ENCODE measurements at places on chromosomes 6 and 20. TPM values are rescaled to one million over a fixed set of nuclear protein-coding genes. Genes with fewer than 3 reads are reported as not detected.

- DNase-seq, result peak; percentile 8
These were observed 59.9 kb upstream of the MAP3K4 start for GRCh38 chr6:160931378-160932310.

DNA sequence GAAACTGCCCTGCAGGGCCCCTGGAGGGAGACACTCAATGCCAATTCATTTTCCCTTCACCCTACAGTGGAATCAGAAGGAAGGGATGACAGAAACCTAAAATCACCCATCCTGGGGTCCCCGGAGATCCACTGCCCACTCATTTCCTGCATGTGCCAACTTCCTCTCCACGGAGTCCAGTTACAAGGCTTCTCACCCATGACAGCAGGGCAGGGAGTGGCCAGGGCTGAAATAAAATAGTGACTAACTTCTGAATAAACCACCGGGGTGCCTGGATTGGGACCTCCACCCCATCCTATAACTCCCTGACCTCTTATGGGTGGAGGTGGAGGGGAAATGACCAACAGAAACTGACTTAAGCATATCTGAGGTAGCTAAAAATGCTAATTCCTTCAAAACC, 362.3 kb downstream of the MAFB start:
- DNase-seq, result no peak

GRCh38 chr6:34032856-34033255, 113.0 kb downstream of the GRM4 start:
- no peak for DNase-seq

DNA sequence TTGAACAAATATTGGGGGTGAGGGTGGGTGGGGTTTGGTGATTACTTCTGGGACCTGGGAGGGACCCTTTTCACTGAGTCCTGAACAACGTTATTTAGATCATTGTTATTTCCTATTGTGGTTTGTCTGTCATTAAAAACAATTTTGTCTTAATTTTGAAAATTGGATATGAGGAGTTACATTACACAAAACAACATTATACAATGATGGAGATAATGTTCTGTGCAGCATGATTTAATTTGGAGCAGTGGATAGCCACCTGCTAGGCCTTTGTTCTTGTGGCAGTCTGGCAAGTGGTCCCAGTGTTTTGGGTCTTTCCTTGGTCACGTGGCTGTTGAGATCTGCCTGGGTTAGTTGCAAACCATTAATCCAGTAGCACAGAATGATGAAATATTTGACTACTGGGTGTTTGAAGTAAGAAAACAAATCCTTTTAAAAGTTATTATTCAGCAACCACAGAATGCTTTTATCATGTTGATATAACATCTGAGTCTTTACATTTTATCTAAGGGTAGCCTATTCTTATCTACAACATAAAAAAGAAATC, 172.8 kb downstream of the CDKAL1 start:
- DNase-seq, result no peak

DNA sequence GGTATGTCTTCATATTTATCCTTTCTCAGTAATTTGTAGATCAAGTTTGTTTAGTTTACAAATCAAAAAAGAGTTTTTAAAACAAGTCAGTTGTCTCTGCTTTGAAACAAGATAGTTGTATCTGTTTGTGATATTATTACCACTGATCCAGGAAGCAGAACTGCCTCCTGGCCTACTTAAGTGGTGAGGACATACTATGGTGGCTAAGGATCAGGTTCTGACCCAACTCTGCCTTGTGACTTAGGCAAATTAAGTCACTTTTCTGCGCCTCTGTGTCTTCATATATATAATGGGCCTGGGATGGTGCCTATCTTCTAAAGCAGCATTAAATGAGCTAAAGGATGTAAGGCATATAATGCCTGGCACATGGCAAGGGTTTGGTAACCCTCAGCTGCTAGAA, 8.7 kb downstream of the ANKS1A start:
- no peak for DNase-seq

DNA sequence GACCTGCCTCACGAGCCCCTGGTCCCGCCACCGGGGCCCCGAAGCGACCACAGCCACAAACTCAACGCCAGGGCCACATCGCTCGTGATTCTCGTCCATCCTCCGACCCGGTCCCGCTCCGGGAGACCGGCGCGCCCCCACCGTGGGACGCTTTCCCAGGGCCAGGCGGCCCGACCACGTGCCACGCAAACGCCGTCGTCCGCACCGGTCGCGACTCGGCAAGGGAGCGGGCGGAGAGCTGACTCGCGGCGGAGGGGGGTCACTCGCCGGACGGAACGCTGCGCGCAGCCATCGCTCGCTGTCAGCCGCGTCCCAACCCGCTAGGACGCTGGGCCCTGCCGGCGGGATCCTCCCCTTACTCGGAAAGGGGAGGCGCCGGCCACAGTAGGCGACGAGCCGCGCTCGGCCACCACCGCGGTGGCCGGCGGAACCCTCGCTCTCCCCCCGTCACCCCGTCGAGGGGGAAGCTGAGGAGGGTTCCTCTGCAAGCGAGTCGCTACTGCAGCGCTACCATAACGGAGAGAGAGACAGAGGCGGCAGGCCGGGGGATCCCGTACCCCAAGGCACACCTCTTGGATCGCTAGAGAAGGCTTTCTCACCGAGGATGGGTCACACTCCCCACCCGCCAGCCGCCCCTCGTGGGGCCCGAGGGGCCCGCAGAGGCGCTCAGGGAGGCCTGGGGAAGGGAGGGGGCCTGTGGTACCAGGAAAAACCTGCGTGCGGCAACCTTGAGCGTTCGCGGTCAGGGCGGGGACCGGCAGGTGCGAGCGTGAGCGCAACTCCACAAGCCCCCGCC, 511.8 kb upstream of the ZNF337 start:
- no peak for DNase-seq

The MMS22L gene
- total RNA-seq, result 4.8 TPM

GRCh38 chr6:39357998-39358686, 35.6 kb upstream of the KCNK16 start:
- DNase-seq, result no peak

- DNase-seq, result no peak
These were observed 81.6 kb downstream of the C6orf118 start for GRCh38 chr6:165227644-165228329.

DNA sequence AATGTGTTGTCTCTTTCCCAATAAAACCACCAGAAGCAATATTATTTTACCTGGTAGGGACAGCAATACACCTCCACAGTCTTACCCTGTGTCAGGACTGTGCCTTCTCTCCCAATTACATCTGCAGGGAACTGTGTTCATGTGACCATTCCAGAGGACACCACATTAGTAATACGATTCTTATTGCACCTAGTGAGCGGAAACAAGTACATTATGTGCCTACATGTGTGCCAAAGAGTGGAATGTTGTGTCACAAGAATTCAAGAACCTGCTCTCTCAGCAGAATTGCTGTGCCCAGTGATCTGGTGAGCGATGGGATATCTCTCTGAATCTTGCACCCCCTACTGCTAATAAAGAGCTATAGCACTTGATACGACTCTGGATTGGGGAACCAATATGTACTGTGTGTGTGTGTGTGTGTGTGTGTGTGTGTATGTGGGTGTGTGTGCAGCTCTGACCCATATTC, 57.4 kb upstream of the FOXC1 start:
- DNase-seq, result no peak

- no peak for DNase-seq
These were observed 47.8 kb downstream of the TFEB start for GRCh38 chr6:41687501-41688175.

DNA sequence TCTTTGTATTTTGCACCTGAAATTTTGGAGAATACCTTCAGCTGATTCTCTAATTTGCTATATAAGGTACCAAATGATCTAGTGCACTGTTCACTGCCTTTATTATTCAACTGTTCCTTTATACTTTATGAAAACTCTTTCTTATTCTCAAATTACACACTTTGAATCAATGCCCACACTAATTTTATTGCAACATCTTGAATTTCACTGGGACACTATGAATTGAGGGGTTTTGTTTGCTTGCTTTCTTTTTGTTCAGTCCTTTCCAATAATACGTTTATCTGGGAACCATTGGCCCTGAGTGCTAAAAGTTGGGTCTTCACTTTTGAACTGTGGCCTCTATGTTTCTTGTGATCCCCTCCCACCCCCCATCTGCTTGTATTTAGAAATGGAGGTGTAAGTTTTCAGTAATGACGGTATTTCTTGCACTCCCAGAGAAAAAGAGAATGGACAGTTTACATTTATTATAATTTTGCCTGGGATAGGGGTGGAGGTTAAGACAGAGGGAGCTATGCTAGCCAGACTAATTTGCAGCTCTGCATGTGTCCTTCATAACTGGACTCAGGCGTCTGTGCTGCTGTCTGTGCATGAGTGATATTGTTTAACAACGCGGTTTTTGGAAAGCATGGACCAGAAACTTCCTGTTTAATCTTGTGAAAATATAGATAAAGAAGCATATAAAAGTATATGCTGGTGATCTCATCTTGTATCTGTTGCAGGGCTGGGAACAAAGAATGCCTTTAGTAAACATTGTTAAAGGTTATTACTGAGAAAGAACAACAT, 98.1 kb downstream of the DNAH8 start:
- no peak for DNase-seq

- DNase-seq, result no peak
These were observed 7.9 kb upstream of the SIRT5 start for GRCh38 chr6:13566500-13566899.

DNA sequence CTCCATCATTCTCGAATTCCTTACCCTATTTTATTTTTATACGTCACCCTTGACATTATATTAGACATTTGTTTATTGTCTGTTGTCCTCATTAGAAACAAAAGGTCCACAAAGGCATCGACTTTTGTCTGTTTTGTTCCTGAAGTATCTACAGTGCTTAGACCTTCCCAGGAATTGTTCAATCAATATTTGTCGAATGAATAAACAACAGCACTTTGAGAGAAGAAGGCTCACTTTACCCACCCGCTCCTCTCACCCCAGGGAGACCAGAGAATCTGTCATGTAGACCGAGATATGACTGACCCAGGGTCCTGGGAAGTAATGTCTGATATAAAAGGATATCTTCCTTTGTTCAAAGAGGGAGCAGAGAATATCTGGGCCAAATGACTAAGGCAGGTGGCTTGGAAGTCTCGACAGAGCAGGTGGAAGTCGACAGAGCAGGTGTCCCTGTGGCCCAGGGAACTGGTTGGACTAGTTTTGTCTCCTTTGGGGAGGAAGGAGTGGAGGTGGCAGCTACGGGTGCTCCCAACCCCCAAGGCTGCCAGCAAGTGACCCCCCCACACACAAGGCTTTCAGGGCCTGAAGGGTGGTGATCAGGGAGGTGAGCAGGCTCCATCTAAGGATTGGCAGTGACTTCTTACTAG, 14.8 kb upstream of the CHMP4B start:
- no peak for DNase-seq

GRCh38 chr6:50120300-50120699, 70.6 kb upstream of the DEFB112 start:
- DNase-seq, result no peak

The C6orf163 gene
- total RNA-seq, result not detected

The REM1 gene
- total RNA-seq, result not detected

The DDX39B gene
- total RNA-seq, result 623 TPM

The SLC24A3 gene
- total RNA-seq, result not detected

The SMLR1 gene
- total RNA-seq, result 1.1 TPM

DNA sequence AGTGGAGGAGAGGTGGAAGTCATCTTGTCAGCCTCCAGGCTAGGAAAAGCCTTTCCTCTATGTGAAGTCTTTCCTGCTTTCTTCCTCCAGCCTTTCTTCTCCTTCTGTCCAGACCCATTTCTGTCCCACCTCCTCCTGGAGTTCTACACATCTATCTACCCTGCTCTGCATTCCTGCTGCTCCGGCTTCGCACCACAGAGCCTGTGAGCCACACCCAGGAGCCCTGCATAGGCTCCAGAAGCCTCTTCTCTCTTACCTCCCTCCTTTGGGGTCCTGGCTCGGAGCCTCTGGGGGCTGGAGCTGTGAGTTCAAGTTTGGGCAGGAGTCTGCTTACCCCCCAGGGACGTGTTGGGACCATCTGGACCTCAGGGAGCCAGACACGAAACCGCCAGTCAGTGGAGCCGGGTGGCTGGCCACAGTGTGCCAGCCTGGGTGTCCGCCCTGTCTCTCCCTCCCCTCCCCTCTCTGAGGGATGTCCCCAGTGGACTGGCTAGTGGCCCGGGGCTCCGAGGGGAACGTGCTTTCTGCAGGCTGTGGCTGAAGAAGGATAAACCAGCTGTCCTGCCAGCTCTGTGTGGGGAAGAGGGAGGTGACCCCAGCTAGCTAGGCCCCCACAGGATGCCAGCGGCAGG, 99.2 kb downstream of the VEGFA start:
- DNase-seq, result no peak

Measured in Caki2 (cell line).